ENCODE measurements at places on chromosomes 6 and 20.

DNA sequence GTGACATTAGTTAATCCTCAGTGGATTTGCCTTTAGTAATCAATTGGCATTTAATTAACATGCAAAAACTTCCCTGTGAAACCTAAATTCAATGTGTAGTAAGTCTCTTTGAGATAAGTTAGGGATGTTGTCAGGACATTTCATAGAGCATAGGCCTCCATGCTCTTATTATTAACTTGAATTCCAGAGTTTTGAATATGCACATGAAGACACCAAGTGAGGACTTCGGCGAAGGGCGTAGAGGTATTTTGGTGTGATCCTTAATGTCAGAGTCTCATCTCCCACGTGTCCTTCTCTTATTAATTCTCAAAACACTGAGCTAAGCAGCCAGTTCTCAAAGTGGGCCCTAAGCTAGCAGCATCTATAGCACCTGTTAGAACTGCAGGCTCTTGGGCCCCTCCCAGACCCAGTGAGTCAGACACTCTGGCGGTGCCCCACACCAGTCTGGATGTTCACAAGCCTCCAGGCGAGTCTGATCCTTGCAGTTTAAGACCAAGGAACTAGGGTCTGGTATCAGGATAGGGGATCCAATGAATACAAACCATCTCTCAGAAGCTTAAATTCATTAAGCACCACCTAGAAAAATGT, 292.1 kb downstream of the QKI start:
- peak; percentile 7 for DNase-seq

- DNase-seq, result peak; percentile 70
These were observed 27.3 kb downstream of the RRBP1 start for GRCh38 chr20:17654649-17655285.

DNA sequence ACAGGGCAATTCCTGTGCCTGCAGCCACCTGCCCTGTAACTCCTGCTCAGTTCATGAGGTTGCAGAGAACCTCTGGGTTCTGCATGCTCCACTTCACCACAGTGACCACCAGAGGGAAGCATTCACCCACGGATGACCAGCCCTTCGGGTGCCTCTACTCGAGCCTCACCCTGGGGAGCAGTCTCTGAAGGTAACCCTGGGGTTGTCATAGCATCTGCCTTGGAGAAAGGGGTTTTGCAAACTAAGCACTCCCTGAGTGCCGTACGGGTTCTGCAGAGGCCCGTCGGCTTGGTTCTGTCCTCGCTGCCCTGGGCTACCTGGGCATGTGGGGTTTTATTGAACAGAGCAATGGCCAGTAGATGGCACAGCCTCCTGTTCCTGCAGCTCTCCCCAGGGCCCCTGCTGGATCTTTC, 10.2 kb upstream of the CST5 start:
- DNase-seq, result peak; percentile 56

- peak; percentile 11 for DNase-seq
These were observed 78.9 kb downstream of the GINS1 start for GRCh38 chr20:25486377-25486776.

- no peak for DNase-seq
These were observed 43.5 kb upstream of the SCAF8 start for GRCh38 chr6:154689493-154690255.

DNA sequence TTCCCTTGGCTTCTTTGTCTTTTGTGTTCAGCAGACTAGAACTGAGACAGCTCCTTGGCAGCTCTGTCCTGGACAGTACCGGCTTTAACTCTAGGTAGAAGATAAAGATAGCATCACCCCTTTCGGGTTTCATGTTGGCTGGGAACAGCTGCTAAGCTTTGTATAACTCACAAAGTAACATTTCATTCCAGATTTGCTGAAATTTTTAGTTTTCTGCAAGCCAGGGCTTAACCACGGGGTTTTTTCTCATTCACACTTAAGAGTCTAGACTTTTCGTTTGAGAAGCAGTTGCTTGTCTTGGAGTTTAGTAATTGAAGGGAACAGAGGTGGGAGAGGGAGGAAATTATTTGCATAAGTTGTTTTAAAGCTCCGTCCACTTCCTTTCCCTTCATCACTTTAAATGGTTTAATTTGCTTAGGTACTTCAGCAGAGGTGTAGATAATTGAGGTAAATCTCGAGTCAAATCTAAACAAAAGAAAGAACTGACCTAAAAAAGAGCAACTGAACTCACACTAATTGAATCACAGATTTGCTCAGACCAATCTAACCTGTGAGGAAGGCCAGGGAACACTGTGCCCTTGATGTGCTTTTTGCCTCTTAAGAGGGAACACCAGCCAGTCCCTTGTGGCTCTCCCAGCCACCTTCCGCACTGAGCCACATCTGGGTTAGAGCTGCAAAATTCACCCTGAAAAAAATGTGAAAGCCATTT, 48.3 kb downstream of the RREB1 start:
- DNase-seq, result no peak

- no peak for DNase-seq
These were observed 189.9 kb upstream of the ZNF184 start for GRCh38 chr6:27662769-27663168.

- no peak for DNase-seq
These were observed 24.9 kb upstream of the ITCH start for GRCh38 chr20:34337982-34338726.

DNA sequence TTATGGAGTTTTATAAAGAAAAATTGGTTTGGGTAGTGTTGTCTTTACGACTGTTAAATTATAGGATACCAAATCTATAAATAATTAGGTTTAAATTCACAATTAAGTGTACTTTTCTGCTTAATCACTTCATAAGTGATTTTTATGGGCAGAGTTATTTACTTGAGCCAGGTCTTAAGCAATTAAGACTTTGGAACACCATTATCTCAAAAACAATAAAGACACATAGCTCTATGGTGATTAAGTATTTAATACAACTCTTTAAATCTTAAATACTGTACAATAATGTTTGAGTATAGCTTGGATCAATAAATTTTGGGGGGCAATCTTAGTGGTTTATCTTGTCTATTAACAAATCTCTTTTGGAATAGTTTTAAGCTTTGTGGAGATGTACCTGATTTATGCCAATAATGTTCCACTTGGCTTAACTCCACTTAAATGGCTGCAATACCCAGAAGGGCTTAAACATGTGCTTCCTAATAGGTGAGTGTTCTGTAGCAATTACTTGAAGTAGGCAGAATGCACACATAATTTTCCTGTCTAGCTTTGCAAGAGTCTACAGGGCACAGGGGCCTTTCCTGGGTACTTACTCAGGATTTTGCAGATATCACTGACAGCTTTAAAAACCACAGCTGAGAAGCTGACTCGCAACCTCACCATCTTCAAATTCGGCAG, 7.5 kb downstream of the FERMT1 start:
- DNase-seq, result no peak

- DNase-seq, result no peak
These were observed 89.6 kb downstream of the TMEM242 start for GRCh38 chr6:157233686-157234085.

- DNase-seq, result no peak
These were observed 14.8 kb downstream of the APMAP start for GRCh38 chr20:24977797-24978196.

- DNase-seq, result no peak
These were observed 31.5 kb downstream of the CPNE5 start for GRCh38 chr6:36807750-36808149.

- no peak for DNase-seq
These were observed 1.3 kb upstream of the LIME1 start for GRCh38 chr20:63734946-63735858.

DNA sequence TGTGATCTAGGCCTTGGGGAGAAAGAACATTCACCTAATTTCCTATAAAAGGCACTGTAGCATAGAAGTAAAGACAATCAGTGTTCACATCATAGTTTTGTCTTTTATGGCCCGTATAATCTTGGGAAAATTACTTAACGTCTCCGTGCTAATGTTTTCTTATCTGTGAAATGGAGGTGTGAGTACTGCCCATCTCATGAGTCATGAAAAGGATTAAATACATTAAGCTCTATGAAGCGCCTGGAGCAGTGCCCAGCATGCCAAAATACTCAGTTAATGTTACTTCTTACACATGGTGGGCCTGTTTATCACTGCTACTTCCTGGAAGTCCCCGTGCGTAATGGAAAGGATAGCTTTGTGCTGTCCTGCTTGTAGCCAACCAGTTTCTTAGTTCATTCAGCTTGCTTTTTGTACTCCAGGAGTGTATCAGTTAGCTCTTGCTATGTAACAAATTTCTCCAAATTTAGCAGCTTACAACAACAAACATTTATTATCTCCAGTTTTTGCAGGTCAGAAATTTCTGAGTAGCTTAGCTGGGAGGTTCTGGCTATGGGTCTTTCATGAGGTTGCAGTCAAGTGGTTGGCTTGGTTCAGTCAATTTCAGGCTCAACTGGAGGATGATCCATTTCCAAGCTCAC, 103.6 kb upstream of the BMP2 start:
- no peak for DNase-seq

DNA sequence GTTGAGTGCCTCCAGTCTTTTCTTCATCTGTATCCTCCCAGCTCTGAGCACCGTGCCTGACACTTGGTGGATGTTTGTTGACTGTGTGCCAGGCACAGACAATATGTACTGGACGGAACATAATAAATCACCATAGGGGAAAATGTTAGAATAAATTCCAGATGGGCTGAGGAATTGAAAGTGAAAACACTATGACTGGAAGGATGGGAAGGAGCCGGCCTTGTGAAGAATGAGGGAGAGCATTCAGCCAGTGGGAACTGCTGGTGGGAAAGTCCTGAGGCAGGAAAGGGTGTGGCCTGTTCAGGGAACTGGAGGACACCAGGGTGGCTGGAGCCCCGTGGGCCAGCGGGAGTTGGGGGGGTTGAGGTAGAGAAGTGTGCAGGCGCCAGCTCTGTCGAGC, 75.4 kb downstream of the MTHFD1L start:
- peak; percentile 88 for DNase-seq

- no peak for DNase-seq
These were observed 24.9 kb downstream of the ADGRF5 start for GRCh38 chr6:46896871-46897270.

GRCh38 chr6:126388104-126388598, 48.2 kb downstream of the CENPW start:
- DNase-seq, result no peak

GRCh38 chr6:88825856-88826255, 137.6 kb downstream of the RNGTT start:
- no peak for DNase-seq

GRCh38 chr20:50712771-50713656, 18.4 kb upstream of the PARD6B start:
- no peak for DNase-seq

GRCh38 chr6:133568970-133569889, 319.7 kb upstream of the TCF21 start:
- DNase-seq, result peak; percentile 72

GRCh38 chr6:167648501-167649278, 178.0 kb upstream of the AFDN start:
- no peak for DNase-seq

- DNase-seq, result peak; percentile 63
These were observed 112.2 kb downstream of the OGFRL1 start for GRCh38 chr6:71400852-71401251.

DNA sequence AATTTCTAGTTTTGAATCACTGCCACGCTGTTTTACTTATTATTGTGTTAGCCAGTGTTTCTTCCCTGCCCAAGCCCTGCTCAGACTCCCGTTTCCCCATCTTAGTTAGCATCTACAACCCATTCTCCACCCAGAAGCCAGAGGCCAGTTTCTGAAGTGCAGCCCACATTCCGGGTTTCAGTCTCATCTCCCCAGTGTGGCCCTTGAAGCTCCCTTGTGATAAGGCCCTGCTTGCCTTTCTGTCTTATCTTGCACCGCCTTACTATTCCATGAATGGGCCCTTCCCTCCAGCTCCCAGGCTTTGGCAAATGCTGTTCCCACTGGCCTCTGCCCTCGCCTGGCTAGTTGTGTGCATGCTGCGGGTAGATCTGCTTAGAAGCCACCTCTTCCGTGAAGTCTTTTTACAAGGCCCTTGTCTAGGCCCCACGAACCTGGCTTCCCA, 41.1 kb downstream of the TOX2 start:
- DNase-seq, result no peak
